ENCODE measurements at places on chromosomes 13 and 19.

GRCh38 chr19:3670796-3671679 is 29.2 kb downstream of the PIP5K1C start:
- no peak for DNase-seq

- no peak for DNase-seq
These were observed 414.1 kb downstream of the TSHZ3 start for GRCh38 chr19:30935146-30935545.

DNA sequence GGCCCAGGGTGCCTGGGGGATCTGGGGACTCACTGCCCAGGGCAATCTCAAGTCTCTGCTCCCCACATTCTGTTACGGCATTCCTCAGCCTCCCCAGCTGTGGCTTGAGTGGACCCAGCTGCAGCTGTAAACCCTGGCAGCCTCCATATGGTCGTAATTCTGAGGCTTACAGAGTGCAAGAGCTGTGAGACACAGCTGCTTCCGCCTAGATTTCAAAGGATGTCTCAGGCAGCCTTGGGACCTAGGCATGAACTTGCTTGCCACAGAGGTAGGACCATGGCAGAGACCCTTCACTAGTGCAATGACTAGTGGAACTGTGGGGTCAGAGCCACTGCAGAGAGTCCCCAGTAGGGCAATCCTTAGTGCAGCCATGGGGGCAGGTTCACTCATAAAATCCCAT is 297.5 kb downstream of the ENOX1 start:
- no peak for DNase-seq

- DNase-seq: no peak
These were observed 25.0 kb downstream of the SGCG start for GRCh38 chr13:23205807-23206206.

DNA sequence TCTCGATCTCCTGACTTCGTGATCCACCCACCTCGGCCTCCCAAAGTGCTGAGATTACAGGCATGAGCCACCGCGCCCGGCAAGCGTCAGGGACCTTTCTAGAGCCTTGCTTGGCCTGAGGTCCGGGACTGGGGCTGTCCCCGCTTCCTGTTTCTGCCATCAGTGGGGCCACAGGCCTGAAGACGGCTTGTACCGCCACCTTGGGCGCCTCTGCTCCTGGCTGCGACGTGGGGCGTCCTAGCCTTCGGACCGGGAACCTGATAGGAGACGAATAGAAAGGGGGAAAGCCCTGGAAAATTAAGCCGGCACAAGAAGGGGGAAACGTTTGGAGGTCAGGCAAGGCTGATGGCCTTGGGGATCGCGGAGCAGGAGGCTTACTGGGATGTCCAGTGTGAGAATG is 35.1 kb downstream of the RNF6 start:
- DNase-seq: no peak

DNA sequence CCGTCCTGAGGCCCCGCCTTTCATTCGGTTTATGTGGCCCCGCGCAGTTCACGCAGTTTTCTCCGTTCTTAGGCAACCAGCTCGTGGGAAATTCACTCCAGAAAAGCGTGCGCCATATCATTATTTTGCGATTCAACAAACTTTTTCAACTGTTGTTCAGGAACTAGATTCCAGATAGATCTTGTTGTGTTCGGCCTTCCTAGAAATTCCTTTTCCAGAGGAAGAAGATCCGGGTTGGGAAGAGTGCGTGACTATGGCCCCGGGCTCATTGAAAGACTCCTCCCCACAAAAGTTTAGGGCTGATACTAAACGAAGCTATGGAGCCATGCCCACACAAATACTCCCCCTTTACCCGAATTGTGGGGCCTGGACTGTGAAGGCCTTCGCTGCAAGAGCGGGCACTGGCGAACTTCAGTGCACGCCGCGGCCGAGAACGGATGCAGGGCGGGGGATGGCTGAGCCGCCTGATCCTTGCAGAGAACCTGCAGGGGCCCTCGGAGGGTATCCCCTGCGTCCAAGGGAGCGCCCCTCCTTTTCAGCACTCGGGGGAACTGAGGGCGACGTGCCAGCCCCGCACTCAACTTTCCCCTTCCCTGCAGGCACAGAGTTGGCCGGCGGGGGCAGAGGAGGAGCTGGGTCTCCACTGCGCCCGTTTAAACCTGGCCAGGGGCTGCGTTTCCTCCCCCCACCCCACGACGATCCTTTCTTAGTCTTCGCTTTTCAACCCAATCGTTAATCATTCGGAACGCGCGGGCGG is 904 bp upstream of the SOX1 start:
- no peak for DNase-seq

- DNase-seq: no peak
These were observed 29.8 kb downstream of the ADGRE2 start for GRCh38 chr19:14748601-14749000.

GRCh38 chr19:3316659-3317207 is 49.6 kb upstream of the NFIC start:
- DNase-seq: no peak

Data from activated CD4-positive, alpha-beta T cell treated with anti-CD3 and anti-CD28 coated beads, Interleukin-2, amount 50 U/mL, for 24 hours (primary cell).